T-helper 22 cell (primary cell): ENCODE measurements at places on chromosomes 4 and X.

DNA sequence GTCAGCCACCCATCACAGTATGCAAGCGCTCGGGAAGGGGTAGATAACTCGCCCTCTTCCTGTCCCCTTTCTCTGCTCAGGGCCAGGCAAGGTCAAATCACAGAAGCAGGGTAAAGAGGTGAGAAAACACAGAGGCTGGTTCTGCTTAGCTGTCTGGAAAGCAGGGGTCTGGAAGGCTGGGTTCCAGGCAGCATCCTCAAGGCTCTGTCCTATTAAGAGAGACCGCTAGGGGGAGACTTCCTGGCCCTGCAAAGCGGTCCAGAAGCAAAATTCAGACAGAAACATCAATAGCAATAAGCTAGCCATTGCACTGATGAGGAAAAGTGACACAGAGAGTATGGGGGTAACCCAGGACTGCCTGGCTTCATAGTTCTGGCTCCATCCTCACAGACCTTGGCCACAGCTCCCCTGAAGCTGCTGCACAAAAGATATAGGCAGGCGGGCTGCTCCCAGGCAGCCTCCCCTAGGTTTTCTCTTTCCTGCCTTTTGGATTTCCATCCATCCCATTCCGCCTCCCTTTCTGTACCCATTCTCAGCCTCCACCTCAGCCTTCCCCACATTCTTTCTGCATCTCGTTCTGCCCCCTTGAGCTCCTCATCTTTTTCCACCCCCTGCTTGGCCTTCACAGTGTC is 308.5 kb downstream of the EVC2 start:
- DNase-seq, result no peak

DNA sequence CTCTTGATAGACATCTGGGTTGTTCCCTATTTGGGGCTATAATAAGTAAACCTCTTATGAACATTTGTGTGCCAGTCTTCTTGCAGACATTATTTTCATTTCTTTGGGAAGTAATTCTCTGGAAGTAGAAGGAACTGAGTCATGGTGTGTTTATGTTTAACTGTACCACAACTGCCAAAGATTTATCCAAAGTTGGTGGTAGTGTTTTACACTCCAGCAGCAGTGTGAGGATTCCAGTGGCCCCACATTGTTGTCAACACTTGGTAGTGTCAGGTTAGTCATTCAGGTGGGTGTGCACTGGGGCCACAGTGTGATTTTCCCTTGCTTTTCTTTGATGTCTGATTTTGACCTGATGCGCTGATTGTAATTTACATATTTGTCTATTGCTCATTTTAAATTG is 5.0 kb upstream of the UVSSA start:
- no peak for DNase-seq

DNA sequence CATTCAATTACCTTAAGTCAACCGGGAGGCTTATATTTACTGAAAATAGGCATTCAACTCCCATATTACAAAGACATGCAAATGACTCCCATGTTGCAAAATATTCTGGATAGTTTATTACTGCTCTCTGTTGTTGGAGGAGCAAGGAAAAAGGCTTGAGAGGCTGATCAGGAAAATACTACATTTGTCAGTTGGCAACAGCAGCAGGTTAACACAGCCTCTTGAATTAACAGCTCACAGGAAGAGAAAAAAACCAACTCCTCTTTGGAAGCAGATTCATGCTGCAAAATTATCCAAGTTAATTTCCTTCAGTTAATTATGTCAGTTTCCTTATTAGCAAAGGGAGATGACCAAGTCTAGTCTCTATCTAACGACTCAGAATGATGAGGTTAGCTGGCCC is 238.9 kb downstream of the MAML3 start:
- DNase-seq, result no peak

DNA sequence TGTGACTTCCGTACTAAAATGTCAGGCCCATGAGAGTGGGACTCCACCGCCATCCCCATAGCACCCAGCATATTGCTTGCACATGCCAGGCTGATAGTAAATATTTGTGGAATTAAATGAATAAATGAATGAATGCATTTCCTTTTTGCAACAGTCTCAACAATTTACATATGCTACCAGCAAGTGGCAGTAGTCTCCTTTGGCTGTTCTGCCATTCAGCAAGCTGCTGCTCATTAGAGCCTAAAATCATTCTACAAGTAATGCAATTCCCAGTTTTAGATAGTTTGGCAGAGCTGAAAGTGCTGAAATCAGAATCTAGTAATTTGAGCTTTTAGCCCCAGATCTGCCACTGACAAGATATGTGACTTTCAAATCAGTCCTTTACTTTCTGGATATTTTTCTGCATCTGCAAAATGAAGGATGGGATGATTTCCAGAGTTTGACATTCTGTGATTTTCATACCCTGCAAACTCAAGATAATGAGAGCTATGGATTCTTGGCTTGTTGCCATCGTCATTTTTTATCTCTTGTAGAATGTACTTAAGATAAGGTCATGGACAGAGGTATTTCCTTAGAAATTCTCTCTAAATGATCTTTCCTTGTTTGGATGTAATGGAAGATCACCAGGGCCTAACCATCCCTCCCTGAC is 35.7 kb upstream of the INTS6L start:
- no peak for DNase-seq

DNA sequence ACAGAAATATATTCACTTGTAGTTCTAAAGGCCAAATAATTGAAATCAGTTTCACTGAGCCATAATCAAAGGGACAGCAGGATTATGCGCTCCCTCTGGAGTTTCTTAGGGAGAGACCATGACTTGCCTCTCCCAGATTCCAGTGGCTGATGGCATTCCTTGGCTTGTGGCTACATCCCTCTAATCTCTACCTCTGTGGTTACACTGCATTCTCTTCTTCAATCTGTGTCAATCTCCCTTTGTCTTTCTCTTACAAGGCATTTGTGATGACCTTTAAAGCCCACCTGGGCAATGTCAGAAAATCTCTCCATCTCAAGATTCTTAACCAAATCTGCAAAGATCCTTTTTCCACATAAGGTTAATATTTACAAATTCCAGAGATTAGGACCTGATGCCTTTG is 260.2 kb downstream of the UNC5C start:
- no peak for DNase-seq

GRCh38 chr4:85637778-85638177 is 162.8 kb downstream of the ARHGAP24 start:
- no peak for DNase-seq

- DNase-seq, result no peak
Measured at GRCh38 chr4:119521268-119521667, 107.3 kb downstream of the PDE5A start.

GRCh38 chr4:29047341-29048041 is 1672.7 kb upstream of the PCDH7 start:
- DNase-seq, result no peak

DNA sequence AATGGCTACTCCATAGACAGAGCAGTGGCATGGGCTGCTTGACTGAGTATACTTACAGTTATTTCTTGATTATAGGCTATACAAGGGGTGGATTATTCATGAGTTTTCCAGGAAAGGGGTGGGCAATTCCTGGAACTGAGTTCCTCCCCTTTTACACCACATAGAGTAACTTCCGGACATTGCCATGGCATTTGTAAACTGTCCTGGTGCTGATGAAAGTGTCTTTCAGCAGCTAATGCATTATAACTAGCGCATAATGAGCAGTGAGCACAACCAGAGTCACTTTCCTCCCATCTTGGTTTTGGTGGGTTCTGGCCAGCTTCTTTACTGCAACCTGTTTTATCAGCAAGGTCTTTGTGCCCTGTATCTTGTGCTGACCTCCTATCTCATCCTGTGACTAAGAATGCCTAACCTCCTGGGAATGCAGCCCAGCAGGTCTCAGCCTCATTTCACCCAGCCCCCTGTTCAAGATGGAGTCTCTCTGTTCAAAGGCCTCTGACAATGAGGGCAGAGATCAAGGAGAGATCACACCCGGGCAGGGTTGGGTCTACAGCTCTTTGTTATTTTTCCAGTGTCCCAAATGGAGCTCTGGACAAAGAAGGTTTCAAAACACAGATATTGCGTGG is 468.4 kb upstream of the PRKX start:
- no peak for DNase-seq

DNA sequence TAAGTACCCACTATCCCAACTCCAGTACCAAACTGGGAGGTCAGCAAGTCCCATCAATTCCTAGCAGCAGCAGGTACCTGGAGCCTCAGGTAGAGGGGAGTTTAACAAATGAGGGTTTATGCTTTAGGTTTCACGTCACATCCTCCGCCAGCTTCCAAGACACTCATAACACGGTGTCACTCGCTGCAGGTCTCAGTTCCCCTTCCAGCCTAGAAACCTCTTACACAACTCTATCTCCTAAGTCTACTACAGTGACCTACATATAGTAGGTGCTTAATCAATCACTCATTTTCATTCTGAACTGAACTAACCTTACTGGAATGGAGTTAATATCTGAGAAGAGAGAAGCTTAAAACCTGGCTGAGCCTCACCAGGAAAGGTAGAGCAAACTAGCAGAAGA is 96.0 kb downstream of the EFHC2 start:
- DNase-seq, result no peak

- peak; percentile 70 for DNase-seq
Measured at GRCh38 chrX:154546354-154547244, at the start of gene G6PD. Gene G6PD (minus strand): TSS chrX:154546846. CDS start chrX:154546155, 691 bp downstream.

GRCh38 chr4:96649536-96649935 is 809.6 kb downstream of the PDHA2 start:
- DNase-seq, result no peak

DNA sequence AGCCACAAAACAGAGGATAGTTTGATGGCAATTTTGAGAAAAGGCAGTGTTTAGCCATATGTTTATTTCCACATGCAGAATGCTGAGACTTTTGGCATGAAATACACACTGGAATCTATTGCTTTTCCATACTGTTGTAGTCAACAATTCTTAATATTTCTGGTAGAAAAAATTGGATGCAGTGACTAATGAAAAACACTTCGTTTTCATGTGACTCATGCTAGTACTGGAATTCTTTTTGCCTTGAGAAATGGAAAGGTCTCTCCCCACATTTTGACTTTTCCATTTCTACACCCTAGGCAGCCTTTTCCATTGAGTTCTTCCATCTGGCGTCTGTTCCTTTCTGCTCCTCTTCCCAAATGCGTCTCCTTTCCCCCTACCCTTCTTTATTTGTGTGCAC is 425.2 kb upstream of the FTHL17 start:
- DNase-seq, result no peak
